ENCODE measurements at places on chromosomes 12 and 14.
A peak's percentile ranks its signal among the peaks of the same experiment; 100 is the strongest.

DNA sequence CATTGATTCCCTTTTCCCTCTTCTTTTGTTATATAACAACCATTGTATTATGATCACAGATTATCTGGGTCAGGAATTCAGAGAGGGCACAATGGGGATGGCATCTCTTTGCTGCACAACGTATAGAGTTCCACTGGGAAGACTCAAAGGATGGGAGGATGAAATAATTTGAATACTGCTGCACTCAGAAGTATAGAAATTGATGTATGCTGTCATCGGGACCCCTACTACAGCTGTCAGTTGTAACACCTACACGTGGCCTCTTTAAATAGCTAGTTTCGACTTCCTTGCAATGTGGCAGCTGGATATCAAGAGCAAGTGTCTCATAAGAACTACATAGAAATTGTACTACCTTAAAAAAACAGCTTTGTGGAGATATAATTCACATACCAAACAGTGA lies 408.1 kb downstream of the PDZRN4 start:
- DNase-seq, result no peak

- DNase-seq, result no peak
These were observed 52.7 kb downstream of the CCDC92 start for GRCh38 chr12:123919980-123920360.

DNA sequence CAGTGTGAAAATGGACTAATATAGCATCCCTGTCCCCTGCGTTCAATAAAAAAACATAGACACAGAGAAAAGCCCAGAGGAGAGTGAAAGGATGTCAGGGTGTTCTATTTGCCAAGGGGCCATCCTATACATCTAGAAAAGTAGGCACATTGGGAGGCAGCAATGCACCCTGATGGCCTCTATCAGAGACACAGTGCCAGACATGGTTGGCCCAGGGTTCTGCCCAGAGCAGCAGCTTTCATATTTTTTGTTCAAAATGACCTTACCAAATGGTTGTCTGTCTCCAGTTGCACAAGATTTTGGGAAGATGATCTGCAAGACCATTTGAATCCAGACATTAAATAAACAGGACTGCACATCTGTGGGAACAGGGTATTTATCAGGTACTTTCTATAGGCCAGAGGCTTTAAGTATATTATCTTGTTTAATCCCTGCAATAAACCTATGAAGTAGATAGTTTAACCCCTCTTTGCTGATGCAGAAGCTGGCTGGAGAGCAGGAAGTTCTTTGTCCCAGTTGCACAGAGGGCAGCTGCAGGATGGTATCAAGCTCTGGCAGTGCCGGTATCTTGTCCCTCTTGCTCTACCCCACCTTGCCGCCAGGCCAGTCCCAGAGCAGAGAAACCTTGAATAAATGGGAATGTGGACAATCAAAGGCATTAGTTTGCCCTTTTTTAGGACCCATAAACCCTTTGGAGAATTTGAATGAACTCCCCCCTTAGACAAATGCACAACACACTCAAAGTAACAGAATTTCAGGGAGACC lies 171.8 kb upstream of the PWP1 start:
- DNase-seq, result peak; percentile 36

GRCh38 chr14:69879175-69880043 lies at the start of gene SMOC1:
TSS of gene SMOC1 (plus strand) at chr14:69879416. CDS start at chr14:69879679, 263 bp downstream.
- DNase-seq, result peak; percentile 79

GRCh38 chr14:73879027-73879426 lies 7.6 kb upstream of the ZNF410 start:
- DNase-seq, result no peak

GRCh38 chr12:119749666-119750065 lies 81.7 kb downstream of the PRKAB1 start:
- DNase-seq, result no peak

DNA sequence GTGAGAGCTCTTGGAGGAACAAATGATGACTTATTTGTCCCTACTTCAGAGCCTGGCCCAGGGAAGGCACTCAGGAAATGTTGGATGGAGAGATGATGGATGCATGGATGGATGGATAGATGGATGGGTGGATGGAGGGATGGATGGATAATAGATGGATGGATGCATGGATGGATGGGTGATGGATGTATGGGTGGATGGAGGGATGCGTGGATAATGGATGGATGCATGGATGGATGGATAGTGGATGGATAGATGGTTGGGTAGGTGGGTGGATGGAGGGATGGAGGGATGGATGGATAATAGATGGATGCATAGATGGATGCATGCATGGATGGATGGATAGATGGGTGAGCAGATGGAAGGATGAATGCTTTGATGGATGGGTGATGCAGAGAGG lies 23.2 kb downstream of the GPR68 start:
- no peak for DNase-seq

DNA sequence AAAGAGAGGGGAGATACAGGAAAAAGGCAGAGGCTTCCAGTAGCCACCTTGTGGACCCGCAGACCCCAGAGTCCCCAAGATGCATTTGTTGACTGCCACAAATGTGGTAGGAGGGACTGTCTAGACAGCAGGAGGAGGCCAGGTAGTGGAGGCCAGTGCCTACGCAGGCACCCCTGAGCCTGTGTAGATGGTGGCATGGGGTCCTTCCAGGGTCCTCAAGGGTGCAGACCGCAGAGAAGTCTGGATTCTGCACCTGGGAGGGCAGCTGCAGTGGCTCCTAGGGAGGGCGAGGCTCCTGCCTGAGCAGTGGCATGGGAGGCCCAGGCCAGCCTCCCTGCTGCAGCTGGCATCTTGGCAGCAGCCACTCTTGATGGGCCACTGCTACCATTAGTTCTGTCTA lies 119.7 kb downstream of the NTS start:
- DNase-seq, result no peak

DNA sequence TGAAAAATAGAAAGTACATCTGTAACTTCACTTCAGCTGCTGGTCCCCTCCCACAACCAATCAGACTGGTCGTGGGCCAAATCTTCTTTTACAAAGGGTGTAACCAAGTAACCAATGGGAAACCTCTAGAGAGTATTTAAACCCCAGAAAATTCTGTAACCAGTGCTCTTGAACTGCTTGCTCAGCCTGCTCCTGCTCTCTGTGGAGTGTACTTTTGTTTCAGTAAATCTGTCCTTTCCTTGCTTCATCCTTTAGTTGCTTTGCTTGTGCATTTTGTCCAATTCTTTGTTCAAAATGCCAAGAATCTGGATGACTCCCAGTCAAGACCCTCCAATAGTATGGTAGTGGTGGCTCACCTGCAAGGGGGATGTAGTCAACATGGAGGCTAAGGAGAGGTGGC lies 489.1 kb downstream of the FUT8 start:
- no peak for DNase-seq

GRCh38 chr12:118063576-118064391 lies 2.8 kb upstream of the WSB2 start:
- DNase-seq, result no peak

GRCh38 chr12:30840715-30841114 lies 85.8 kb upstream of the TSPAN11 start:
- DNase-seq, result no peak

DNA sequence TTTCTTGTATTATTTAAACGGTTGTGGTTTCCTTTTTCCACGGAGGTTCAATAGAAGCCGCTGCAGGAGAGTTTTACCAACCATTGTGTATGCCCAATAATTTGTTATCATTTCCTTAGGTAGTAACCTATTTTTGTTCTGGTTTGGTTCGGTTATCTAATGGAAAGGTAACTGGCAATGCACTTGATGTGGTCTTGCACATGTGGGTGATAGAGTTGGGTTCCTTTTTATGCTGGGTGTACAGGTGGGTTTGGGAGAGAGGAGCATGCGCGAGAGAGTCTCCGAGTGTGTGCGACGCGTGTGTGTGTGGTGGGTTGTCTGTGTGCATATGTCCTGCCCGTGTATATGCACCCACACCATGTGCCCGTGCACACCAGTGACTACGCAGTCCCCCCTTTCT lies 102.7 kb upstream of the FKBP4 start:
- peak; percentile 54 for DNase-seq

DNA sequence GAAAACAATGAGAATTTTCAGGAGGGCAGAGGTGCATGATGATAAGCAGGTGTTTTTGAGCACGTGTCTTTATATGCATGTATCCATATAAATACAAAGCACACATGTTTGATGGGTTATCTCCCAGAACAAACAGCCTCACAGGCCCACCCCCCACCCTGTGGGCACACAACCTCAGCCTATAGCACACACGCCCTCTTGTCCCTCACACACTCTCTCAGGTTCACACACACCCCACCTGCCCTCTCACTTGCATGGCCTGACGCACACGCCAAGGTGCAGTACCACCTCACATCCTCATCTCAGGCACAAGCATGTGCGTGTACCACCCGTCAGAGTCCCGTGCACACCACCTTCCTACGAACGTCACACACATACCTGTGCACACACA lies 8.6 kb upstream of the KRT8 start:
- DNase-seq, result no peak

DNA sequence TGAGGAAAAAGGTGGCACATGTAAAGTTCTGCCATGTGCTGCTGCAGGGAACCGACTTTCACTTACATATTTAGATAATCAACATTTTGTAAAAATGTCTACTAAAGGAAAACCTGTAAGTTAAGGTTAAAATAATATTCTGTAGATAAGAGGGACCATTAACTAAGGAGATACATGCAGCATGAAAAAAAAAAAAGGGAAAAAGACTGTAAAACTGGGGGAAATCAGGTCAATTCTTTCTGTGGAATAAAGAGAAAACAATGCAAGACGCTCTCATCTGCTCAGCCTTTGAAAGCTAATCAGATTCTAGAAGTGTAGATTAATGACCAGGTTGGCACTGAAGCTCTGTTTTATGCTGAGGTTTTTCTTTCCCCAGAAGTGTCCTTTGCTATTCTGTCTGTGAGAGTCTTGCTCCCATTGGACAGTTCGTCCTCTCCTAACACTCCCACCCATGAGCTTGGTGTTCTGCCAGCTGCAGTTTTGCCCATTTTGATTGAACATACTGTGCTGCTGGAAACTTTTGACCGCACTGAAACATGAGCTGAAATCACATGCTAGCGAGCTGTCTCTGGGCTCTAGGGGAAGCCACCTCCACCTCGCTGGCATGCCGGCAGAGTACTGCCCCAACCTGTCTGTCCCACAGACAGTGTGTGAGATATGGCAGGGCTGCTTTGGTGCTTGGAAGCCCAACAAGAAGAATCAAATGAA lies 39.7 kb downstream of the PPTC7 start:
- no peak for DNase-seq

DNA sequence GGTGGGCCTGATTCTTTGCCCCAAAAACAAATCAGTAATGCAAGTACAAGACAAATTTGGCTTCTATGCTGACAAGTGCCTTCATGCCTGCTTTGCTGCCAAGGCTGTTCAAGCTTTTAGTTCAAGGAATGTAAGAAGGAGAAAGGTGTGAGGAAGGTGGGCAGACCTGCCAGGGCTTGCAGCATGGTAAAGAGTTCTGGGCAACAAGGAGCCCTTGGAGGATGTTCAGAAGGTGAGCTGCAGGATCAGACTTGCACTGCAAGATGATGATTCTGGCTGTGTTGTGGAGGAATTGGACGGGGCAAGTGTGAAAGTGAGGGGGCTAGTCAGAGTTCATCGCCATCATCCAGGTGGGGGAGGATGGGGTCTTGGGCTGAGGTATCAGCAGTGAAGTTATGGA lies 167.9 kb downstream of the NUAK1 start:
- DNase-seq, result no peak

DNA sequence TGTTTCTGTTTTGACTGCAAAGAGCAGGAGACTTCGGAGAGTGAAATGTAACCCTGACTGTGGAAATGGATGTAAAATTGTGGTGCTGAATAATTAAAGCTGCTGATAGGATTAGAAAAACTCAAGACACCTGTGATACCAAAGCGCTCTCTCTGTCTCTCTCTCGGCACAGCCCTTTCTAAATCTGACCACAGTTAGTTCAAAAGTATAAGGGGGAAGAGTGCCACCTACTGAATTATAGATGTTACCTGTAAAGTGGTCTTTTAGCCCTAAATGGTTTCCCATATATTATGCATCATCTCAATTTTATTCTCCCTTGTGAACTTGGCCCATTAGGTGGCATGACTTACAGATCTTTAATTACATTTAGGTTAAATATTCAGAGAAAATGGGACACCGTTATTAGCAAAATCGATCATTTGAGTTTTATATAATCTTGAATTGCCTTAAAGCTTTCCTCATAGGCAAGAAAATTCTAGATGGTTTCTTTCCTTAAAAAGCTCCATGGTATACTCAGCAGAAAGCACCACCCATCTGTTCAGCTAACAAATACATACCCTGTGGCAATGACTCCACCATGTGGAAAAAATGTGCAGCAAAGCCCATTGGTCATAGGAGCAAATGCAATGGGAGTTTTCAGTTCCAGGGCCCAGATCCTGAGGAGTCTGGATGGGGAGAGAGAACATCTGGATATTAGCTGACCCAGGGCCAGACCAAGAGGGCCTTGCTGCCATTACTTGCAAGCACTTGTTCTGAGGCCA lies 18.1 kb downstream of the RFC5 start:
- no peak for DNase-seq

All from type B pancreatic cell (in vitro differentiated cells).